AG10803 (cell line): ENCODE measurements at places on chromosomes 12 and 14.

DNA sequence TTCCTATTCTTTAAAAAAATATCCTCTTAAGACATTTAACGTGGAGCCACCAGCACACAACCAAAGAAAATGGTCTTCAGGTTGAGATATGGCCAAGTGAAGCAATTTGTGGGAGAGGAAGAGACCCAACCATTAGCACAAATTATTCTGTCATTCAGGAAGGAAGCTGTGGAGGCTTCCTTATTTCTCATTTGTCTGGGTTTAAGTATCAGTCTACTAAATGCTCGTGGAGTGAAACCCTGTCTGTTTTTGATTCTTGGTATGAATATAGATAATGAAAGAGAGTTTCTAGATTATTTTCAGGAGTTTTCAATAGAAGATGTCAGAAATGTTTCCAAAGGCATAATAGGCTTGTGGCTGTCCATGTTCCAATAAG, 125.1 kb downstream of the GPR65 start:
- DNase-seq, result no peak

- peak; percentile 25 for DNase-seq
Measured at GRCh38 chr14:24982472-24983155, 67.3 kb downstream of the STXBP6 start.

- DNase-seq, result peak; percentile 62
Measured at GRCh38 chr14:71692496-71692895, 239.7 kb upstream of the RGS6 start.

- DNase-seq, result no peak
Measured at GRCh38 chr14:95326987-95327386, 7.3 kb upstream of the CLMN start.

GRCh38 chr12:108853981-108854446, 3.4 kb downstream of the SSH1 start:
- peak; percentile 95 for DNase-seq

- DNase-seq, result peak; percentile 72
Measured at GRCh38 chr12:67818459-67818903, 169.9 kb downstream of the DYRK2 start.

DNA sequence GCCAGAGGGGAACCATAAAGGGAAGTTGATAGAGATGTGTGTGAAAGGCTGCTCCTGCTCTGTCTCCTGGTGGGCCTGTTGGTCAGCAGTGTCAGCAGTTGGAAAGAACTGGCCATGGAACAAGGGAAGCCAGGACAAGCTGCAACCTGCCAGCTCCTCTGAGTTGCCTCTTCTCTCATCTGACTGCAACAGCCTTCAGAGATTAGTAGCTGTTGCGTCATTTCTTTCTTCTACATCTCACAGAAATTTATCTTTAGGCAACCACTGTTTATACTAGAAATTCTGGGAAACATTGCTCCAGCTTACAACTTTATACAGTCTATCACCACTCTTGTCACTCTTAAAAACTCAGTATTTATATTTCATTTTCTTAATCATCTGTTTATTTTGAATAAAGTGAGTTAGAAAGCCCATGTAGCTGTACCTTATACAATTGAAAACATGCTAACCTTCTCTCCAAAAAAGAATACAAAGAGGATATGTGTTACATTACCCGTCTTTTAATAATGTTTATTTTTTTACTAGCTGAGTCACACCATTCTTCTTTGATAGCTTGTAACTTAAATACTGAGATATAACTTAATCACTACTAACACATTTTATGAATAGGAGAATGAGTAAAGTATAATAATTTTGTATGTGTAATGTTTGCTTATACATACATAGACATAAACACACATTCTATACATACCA, 224.2 kb downstream of the LRFN5 start:
- DNase-seq, result peak; percentile 1
